ENCODE measurements at places on chromosomes 4 and X.

- no peak for DNase-seq
Measured at GRCh38 chr4:145880355-145880960, 58.2 kb downstream of the ZNF827 start.

GRCh38 chrX:132094164-132094563 lies 33.7 kb downstream of the FRMD7 start:
- DNase-seq, result no peak

DNA sequence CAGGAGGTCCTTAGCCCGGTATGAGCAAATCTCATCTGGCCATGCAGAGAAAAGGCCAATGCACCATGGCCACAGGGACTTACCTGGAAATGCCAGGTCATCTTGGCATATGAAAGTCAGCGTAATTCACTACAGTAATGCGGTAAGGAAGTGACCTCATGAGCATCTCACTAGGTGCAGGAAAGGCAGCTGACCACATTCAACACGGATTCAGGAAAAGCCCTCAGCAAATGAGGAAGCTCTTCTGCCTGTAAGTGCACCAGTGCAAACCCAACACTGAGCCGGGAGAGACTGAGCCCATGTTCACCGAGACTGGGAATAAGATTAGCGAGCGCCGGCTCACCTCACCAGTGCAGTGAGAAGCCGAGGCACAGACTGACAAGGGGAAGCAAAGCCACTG lies 23.7 kb downstream of the LRPAP1 start:
- no peak for DNase-seq

DNA sequence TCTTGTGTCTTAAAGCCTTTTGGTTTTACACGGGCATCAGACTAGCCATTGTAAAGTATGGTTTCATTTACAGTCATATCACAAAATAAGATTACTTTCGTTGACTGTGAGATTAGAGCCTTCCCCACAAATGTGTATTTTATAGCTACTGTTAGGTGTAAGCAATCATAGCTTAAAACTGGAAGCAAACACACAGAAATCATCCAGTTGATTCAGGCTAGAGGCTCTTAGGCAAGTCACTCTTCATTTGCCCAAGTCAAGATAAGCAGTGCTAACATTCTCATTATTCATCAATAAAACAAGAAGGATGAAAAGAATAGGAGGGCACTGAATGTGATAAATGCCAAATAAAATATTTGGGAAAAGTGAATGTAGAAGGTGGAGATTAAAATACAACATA lies 448.7 kb upstream of the FAM241A start:
- DNase-seq, result no peak

GRCh38 chrX:141609111-141609510 lies 19.6 kb downstream of the SPANXA2 start:
- DNase-seq, result no peak

GRCh38 chr4:140742838-140743193 lies 13.4 kb downstream of the TBC1D9 start:
- no peak for DNase-seq

DNA sequence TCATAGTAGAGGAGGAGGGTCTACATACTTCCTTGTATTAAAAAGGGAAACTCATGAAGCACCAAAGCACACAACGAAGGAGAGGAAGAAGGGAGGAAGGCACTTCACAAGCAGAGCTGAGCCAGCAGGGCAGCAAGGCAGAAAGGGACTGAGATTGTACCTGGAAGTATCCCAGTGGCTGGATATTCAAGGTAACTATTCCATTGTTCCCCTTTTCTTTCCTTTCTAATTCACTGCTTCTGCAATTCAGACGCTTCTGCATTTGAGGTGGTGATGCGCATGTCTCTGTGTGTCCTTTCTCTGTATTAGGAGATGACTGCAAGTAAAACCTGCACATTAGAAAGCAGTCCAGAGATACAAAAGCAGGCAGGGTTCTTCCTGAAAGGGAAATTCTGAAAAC lies 54.9 kb downstream of the UBQLN2 start:
- DNase-seq, result no peak

DNA sequence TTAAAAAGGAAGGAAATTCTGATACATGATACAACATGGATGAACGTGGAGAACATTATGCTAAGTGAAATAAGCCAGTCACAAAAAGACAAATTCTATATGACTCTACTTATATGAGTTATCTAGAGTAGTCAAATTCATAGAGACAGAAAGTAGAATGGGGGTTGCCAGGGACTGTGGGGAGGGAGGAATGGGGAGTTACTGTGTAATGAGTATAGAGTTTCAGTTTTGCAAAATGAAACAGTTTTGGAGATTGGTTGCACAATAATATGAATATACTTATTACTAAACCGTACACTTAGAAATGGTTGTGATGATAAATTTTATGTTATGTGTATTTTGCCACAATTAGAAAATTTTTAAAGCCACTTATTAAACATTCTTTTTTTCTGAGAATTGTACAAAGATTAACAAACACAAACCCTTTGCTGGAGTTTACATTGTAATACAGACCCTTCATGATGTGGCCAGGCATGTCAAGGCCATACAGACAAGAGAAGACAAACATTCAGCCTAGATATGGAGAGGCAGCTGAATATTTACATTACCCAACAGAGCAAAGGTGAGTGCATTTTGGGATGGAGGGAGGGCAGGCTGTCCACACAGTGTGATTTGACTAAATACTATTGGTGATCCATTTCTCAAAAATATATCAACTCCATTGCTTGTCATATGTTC lies 21.2 kb upstream of the GPC3 start:
- DNase-seq, result no peak

DNA sequence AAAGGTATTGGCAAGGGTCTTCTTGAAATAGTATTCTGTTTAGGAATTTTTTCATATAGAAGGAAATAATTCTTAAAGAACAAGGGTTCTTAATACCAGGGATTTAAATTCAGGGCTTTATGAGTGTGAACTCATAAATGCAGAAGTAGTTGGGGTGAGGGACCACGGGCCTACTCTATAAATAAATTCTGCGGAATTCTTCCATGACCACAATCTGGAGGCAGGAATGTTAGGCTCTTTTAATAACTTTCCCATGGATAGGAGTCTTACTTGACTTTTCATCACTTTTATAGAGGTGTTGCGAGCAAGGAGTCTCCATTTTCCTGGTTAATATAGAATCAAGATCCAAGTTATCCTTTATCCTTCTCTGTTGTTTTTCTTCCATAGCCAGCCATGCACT lies 76.7 kb upstream of the SLC4A4 start:
- DNase-seq, result no peak

- DNase-seq, result peak; percentile 28
Measured at GRCh38 chr4:7189066-7189465, 3.3 kb upstream of the SORCS2 start.

DNA sequence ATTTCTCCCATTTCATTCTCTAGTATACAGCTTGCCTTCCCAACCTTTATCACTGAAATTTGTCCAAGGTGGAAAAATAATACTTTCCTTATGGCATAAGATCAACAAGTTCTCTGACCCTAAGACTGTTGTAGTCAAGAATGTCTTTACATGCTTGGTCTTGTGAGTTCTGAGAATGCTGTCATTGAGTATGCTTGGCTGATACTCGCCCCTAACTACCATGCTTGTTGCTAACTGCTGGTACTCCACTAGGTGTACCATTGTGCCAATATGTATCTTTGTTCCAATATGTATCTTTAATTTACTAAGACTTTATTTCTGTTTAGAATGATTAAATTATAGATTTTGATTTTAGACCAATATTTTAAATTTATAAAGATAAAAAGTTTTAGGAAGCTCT lies 796.4 kb downstream of the PCDH7 start:
- DNase-seq, result no peak

GRCh38 chr4:141860974-141861373 lies 224.6 kb downstream of the IL15 start:
- no peak for DNase-seq

DNA sequence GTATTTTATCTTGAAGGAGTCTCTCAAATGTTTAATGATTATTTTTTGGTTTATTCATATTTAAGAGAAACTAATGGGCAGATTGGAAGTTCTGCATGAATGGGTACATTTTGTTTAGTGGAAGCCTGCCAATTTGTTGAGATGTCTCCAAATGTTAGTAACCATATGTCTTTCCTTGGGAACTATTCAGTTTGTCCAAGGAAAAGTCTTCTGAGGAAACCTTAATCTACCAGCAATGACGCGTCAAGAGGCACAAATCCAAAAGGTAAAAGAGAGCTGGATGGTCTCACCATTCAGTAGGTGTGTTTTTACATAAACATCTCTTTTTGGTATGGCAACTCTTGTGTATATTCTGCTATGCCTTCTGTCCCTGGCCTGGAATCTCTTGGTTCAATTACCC lies 37.4 kb upstream of the NDST3 start:
- DNase-seq, result no peak

DNA sequence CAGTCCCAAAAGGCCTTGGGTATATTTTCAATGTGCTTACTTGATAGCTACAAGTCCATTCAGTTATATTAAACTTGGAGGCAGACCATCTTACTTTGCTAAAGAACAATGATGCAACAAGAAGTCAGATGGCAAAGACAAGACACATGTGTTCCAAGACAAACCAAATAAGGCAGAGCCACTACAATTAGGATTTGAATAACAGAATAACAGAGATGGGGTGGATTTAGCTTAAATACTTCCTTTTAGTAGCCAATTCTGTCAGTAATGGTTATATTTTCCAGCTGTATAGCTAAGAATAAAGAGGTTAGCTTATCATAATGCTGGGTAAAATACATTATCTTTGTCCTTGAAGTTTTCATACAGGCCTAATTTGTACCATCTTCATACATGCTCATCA lies 37.7 kb upstream of the FRAS1 start:
- no peak for DNase-seq

DNA sequence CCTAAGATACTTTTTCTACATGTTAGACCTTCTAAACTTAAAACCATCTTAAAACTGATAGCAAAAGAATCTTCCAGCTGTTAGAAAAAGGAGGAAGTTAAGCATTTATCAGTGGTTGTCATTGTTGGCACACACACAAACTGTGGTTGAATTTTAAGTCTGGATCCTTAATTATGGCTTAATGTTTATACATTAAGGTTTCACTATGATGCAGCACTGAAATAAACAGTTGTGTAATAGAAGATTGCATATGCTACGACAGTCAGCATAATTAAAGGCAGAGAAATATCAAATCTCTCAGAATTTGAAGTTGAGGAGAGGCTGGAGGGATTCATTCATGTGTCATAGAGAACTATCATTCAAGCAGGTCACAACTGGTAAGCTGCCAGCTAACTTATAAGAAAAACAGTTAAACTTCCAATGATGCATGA lies 32.3 kb downstream of the ADGRA3 start:
- no peak for DNase-seq

Data from right forelimb (tissue), 1 donor.